HepG2 (cell line): ENCODE measurements at places on chromosomes 11 and 22.

DNA sequence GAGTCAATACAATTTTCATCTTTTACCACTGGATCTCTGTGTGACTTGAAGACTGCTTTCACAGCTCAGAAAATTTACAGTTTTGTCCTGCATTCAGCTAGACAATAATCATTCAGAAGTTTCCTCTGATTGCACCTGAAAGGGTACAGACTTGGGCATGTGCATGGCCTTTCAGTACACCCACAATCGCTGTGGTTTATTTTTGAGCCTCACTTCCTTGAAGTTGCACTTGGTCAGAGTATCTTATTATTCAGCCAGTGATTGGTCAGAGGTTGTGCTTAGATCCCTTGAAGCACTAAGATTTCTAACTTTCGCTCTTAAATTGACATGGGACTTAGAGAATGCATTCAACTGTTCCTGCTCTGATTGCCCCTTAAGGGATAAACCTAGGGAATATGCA lies 508.2 kb downstream of the FAM181B start:
- H3K27me3 ChIP-seq = no peaks in the 10 kb centered on the region
- no peaks in the 10 kb centered on the region for H3K36me3 ChIP-seq
- no peak for DNase-seq
- no peak overlapping the region for H3K27ac ChIP-seq
- no peaks in the 10 kb centered on the region for H3K4me1 ChIP-seq

DNA sequence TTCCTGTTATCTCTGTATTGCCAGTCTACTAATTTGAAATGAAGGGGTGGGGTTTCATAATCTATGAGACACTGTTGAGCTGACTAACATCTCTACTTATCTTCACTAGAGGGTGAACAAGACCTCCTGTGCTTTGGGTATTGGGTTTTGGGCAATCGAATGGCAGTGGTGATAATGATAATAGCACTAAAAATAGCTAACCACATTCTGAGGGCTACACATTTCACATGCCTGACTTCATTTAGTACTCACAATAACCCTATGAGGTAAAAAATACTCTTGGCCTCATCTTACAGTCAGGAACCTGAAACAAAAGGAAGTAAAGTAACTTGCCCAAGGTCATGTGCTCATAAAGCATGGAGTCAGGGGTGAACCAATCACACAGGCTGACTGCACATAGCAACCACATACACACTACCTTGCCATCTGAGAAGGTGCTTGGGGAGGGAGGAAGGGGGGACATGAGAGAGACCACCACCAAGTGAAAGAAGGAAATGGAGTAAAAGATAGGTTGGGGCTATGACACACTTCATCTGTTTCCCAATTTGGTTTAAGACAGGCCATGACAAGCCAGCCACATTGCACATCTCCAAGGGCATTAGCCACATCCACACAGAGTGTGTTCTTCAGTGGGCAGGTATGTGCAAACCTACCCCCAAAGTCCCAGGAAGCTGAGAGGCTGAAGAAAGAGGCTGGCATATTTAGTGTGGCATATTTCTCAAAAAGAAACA lies 387.6 kb upstream of the DDI1 start:
- no peaks in the 10 kb centered on the region for H3K27me3 ChIP-seq
- no peaks in the 10 kb centered on the region for H3K4me1 ChIP-seq
- no peak overlapping the region for H3K4me3 ChIP-seq
- no peaks in the 10 kb centered on the region for H3K36me3 ChIP-seq

DNA sequence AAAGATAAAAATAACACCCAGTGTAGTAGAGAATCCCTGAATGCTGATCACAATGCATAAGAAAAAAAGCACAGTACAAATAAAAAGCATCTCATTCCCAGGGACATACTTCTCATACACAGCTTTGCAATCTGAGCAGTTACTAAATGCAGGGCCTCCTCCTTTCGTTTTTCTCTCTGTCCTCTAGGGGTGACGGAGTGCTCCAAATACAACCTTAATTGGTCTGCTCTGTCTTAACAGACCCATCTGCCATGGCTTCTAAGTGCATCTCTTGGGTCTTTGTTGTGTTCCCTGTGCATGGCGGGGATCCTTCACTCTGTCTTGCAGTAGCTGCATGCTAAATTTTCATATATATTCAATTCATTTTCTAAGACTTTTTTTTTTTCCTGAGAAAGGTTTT lies 1114.2 kb upstream of the RAG2 start:
- H3K36me3 ChIP-seq = no peaks in the 10 kb centered on the region
- no peaks in the 10 kb centered on the region for H3K27me3 ChIP-seq
- DNase-seq = no peak
- H3K4me3 ChIP-seq = no peak overlapping the region

GRCh38 chr11:84146826-84147225 lies 860.7 kb upstream of the CCDC90B start:
- H3K4me3 ChIP-seq = no peak overlapping the region
- no peaks in the 10 kb centered on the region for H3K27me3 ChIP-seq
- no peak overlapping the region for H3K27ac ChIP-seq

DNA sequence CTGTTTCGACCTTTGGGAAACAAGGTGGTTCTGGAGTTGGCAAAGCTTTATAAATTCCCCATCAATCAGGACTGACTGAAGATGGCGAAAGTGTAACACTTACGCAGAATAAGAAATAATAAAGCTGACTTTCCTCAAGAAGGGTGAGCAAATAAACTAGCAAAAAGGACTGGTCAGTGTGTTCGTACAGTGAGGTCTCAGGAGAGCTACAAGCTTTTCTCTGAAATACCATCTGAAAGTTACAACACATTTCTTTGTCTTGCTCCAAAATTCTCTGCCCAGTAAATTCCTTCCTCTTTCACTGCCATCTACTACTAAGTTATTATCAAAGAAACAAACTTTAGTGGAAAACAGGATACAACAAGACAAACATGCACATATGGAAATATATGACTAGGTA lies 13.4 kb downstream of the PITPNB start:
- peaks cover 6% of the 10 kb centered on the region for H3K36me3 ChIP-seq
- no peaks in the 10 kb centered on the region for H3K27me3 ChIP-seq
- DNase-seq = no peak
- no peaks in the 10 kb centered on the region for H3K4me1 ChIP-seq
- H3K27ac ChIP-seq = no peak overlapping the region

- no peak for DNase-seq
- H3K36me3 ChIP-seq = no peaks in the 10 kb centered on the region
- peaks cover 11% of the 10 kb centered on the region for H3K4me1 ChIP-seq
- H3K4me3 ChIP-seq = no peak overlapping the region
- H3K27me3 ChIP-seq = peaks cover 5% of the 10 kb centered on the region
- H3K27ac ChIP-seq = no peak overlapping the region
Observed at GRCh38 chr11:75394085-75394840, 5.1 kb upstream of the RPS3 start.

DNA sequence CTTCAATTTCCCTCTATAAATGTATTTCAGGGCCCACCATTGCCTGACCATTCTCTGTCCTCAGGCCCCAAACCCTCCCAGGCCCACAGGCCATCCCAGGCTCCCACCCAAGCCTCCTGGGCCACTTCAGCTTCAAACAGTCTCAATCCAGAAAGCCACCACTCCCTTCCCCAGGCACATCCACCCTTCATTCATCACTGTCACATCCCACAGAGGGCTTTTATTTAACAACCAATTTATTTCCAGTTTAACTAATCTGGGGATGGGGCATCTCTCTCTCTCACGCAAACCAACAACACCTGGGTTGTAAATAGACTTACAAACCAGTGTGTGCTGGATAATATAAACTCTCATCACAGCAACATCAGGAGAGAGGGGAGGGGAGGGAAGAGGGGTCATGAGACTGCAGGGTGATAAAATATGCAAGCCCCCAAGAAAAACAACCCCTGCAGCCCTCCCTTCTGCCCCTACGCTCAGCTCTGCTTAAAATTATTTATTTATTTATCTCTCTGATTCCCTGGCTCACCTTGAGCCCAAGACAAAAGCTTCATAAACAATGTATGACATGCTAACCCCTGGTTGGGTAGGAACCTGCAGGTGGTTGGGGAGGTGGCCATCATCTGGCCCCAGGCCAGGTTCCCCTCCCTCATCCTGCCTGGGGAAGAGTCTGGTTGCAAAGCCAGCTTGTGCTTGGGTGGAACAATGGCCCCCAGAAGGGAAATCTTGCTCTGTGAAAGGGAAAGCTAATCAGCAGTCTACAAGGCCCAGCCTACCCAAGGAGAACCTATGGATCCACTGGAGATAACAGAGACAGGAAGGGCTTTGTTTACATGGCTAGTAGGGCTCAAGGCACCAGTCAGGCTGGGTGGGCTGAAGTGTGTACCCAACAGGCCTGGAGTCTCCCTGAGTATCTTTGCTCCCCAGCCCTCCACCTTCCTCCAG lies 359.2 kb downstream of the BUD13 start:
- peak overlapping the region; percentile 86 for H3K27ac ChIP-seq
- no peaks in the 10 kb centered on the region for H3K36me3 ChIP-seq
- peak; percentile 68 for DNase-seq
- H3K27me3 ChIP-seq = no peaks in the 10 kb centered on the region
- H3K4me3 ChIP-seq = no peak overlapping the region

DNA sequence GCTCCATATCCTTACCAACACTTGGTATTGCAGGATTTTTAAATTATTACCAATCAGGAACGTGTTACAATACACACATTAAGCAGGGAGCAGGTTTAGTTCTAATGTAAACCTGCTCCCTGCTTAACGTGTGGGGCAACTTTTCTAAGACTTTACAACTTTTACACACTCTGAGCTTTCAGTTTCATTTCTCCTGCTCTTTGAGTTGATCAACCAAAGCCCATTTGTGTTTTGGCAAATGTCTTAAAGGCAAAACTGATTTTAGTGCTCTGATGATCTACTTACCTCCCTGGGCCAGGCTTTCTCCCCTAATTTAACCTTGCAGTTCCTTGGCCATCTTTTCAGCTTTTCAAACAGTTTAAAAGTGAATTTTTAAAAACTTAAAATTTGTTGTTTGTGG lies 70.9 kb downstream of the ZBTB44 start:
- peaks cover 10% of the 10 kb centered on the region; the same call in 1 of the 2 replicates for H3K4me1 ChIP-seq
- DNase-seq = no peak
- no peak overlapping the region for H3K27ac ChIP-seq

GRCh38 chr22:39292561-39293074 lies 26.8 kb downstream of the RPL3 start:
- peak; percentile 81 for DNase-seq
- peaks cover 5% of the 10 kb centered on the region; the same call in 1 of the 2 replicates for H3K27me3 ChIP-seq
- H3K4me3 ChIP-seq = no peak overlapping the region
- no peak overlapping the region for H3K27ac ChIP-seq
- H3K4me1 ChIP-seq = peaks cover 89% of the 10 kb centered on the region

DNA sequence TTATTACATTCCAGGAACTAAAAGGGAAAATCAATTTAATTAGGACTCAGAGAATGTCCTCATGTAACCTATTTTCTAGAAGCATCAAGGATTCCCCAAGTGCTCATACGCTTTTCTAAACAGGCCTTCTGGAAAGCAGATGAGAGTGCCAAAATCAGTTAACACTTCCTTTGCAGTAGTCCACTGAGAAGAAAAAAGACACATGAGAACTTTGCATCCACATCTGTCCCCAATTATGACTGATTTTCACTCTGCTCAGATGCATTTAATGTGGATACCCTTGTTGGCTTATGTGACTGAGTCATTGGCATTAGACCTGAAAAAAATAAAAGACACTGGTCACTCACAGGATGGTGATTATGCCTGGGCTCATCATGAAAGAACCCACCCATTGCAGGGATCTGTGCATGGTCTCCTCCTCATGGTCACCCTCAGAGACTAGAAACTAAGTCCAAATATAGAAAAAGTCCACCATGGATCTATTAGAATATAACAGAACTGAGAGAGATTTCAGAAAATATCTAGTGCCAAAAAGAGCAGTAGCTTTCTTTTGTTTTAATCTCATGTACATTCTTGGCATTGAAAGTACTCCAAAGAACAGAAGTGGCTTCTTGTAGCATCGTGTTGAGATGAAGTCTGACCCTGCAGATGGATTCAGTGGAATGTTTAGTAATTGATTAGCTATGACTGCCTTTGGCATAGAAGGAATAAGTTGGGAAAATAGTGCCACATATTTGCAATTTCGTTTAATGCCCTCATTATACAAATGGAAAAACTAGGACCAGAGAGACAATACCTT lies 48.8 kb upstream of the FIBIN start:
- DNase-seq = no peak
- no peak overlapping the region for H3K4me3 ChIP-seq
- no peaks in the 10 kb centered on the region for H3K4me1 ChIP-seq
- H3K36me3 ChIP-seq = no peaks in the 10 kb centered on the region

DNA sequence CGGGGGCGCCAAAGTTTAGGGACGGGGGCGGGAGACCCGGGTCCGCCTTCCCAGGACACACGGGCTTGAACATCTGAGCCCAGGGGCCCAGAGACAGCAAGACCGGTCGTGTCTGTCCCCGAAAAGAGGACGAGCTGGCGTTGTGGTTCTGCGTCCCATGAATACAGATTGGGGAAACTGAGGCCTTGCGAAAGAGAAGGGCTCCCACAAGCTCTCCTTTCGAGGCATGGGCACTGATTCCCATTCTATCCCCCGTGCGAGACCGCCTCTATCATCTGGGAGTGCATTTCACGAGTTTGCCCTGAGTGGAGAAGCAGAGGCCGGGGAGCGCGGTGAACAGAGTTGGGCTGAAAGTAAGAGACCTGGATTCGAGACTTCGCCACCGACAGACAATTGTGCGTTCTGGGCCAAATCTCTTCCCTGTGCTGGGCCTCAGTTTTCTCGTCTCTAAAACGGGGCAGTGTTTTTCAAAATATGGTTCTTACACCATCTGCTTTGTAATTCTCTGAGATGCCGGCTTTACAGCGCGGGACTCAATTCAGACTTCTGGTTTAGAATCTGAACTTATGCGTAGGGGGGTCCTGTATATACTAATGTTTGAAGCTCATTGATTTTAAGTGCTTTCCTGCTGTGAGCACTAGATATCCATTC lies 471 bp downstream of the RNF185 start:
- peak overlapping the region; percentile 64 for H3K27ac ChIP-seq
- DNase-seq = no peak
- peaks cover 29% of the 10 kb centered on the region for H3K4me1 ChIP-seq
- H3K4me3 ChIP-seq = peak overlapping the region; percentile 84

GRCh38 chr11:12200991-12201985 lies 90.9 kb downstream of the MICAL2 start:
- peak; percentile 15 for DNase-seq
- H3K27ac ChIP-seq = no peak overlapping the region
- no peaks in the 10 kb centered on the region for H3K4me1 ChIP-seq
- no peak overlapping the region for H3K4me3 ChIP-seq
- no peaks in the 10 kb centered on the region for H3K36me3 ChIP-seq

- H3K27me3 ChIP-seq = no peaks in the 10 kb centered on the region
- H3K36me3 ChIP-seq = peaks cover 15% of the 10 kb centered on the region
- no peak overlapping the region for H3K4me3 ChIP-seq
- peaks cover 53% of the 10 kb centered on the region for H3K4me1 ChIP-seq
- H3K27ac ChIP-seq = peak overlapping the region; percentile 78
- DNase-seq = no peak
Observed at GRCh38 chr22:46806794-46807193, 44.3 kb downstream of the TBC1D22A start.
